ENCODE measurements at places on chromosomes 6 and 20.

- DNase-seq = peak; percentile 17
Observed at GRCh38 chr6:12150812-12151432, 138.8 kb downstream of the HIVEP1 start.

DNA sequence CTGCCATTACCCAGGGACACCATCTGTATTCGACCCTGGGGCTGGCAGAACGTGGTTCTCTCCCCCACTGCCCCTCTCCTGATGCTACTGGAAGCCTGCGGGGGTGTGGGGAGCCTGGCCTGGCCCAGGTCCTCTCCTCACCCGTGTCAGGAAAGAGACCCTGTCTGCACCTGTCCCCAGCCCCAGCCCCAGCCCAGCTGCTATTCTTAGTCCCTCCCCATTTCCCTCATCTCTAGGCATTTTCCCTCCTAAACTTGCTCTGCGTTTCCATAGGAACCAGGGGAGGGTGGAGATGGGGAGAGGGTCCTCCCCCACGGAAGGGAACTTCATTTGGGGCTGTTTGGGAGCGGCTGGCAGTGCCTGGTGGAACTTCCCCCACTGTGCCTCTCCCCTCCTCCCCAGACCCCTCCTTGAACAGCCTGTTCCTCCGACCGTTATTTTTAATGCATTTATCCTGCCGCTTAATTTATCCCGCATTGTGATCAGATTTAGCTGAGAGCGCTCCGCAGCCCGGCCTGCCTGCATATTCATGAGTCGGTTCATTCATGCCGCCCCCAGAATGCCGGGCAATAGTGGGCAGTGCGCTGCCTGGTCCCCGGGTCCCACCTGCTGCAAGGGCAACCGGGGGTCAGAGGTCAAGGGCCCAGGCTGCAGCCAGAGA is 31.8 kb upstream of the DLGAP4 start:
- DNase-seq = no peak

- DNase-seq = no peak
Observed at GRCh38 chr6:167839755-167840154, 13.0 kb downstream of the AFDN start.

DNA sequence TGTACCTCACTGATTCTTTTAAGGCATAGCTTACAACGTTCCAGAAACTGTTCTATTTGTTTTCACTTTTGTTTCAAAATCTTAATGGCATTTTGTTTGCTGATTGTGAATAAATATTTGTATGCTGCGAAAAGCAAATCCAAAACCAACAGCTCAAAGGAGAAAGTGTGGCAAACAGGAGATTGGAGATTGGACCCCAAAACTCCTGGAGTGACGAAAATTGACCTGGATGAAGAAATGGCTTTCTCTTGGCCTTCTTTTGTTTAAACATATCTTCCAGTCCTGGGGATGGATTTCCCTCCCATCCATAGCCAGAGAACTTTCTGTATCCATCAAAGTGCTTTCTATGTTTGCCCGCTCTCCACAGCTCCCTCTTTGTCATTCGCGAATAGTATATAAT is 2.8 kb upstream of the CTCFL start:
- DNase-seq = no peak

DNA sequence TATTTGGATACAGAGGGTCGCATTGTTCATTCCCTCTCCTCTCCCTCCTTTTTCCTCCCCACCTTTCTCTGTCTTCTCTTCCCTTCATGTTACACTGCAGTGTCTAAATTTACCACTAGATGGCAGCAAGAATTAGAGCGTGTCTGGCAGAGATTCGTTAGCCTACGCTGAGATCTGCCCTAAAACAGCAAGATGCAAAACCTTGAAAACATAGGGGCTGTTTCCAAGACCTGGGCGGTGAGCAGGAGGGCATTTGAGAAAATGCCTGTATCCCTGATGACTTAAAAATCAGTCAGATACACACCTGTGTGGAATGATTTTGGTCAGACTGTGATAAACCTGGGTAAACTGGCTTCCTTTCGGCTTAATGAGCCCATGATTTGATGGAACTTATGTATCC is 101.5 kb upstream of the ISM1 start:
- DNase-seq = peak; percentile 6

DNA sequence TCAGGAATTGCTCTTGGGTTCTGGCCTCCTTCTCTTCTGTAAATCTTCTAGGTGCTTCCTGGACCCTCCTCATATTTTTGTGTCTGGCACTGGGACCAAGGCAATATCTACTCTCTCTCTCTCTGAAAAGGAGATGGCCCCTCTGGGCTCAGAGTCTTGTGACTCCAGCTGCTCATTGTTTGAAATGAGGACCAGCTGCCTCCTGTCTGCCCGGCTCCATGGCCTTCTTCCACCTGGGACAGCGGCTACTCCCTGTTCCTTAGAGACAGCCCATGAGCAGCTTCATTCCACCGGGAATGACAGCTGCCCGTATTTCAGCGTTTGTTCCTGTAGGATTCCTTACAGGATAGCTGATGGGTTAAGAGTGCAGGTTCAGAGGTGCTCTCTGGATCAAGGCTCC is 2.9 kb downstream of the TGM3 start:
- no peak for DNase-seq

DNA sequence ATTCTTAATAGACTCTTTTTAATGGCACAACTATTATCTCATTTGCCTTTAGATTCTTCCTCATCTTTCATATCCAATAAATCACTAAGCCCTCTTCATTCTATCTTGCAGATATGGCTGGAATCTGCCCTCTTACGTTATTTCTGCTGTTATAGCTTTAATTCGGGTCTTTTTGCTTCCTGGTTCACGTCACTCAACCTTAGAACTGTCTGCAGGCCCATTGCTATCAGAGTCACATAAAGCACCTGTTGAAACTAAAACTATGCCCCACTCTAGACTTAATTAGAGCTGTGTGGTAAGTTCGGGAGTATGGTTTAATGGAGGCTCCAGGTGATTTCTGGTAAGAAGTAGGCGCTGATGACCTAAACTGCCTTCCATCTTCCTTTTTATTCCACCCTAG is 988 bp downstream of the QRSL1 start:
- no peak for DNase-seq

DNA sequence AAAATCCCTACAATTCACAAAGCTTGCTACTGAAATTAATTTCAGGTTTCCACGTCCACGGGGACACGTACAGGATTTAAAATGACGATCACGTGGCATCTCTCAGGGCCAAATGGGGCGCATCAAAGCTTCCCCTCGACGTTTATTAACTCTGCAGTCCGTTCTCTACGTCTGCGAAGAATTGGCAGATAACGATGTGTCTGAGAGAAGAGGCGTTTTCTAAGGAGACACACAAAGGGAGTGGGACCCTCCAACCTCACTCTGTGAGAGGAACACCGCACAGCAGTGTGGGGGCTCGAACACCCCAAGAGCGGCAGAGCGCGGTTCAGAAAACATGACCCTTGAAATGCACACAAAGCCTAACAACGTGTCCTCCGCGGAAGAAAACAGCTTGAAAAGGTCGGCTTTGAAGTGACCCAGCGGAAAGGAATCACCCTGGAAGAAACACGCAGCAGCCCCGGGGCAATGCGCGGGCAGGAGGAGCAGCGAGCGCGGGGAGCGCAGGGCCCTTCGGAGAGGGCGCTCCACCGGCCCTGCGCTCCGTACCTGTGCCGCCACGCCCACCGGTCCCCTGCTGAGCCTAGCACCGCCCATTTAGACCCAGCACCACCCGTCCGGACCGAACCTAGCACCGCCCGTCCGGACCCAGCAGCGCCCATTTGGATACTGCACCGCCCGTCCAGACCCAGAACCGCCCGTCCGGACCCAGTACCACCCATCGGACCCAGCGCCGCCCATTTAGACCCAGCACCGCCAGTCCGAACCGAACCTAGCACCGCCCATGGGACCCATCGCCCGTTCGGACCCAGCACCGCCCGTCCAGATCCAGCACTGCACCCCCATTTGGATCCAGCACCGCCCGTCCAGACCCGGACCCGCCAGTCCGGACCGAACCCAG is 1.1 kb upstream of the AFDN start:
- no peak for DNase-seq

GRCh38 chr6:40556023-40556422 is 31.1 kb downstream of the LRFN2 start:
- no peak for DNase-seq

- DNase-seq = no peak
Observed at GRCh38 chr6:31228476-31228875, 43.4 kb downstream of the HLA-C start.

GRCh38 chr6:53730767-53731166 is 64.0 kb upstream of the LRRC1 start:
- DNase-seq = no peak

DNA sequence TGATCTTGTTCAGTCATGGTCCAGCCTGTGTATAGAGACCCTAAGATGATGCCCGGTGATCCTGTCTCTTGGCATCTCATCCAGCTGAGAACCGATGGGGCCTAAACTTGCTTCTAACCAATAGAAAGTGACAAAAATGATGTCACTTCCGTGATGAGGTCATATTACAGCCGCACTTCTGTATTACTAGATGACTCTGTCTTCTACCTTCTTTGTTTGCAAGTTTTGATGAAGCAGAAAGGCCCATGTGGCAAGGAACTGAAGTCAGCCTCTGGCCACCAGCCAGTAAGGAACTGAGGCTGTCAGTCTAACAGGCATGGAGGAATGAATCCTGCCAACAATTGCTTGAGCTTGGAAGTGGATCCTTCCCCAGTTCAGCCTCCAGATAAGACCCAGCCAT is 32.8 kb upstream of the HLA-C start:
- DNase-seq = no peak

GRCh38 chr20:47278907-47279348 is 77.6 kb downstream of the ZMYND8 start:
- no peak for DNase-seq

DNA sequence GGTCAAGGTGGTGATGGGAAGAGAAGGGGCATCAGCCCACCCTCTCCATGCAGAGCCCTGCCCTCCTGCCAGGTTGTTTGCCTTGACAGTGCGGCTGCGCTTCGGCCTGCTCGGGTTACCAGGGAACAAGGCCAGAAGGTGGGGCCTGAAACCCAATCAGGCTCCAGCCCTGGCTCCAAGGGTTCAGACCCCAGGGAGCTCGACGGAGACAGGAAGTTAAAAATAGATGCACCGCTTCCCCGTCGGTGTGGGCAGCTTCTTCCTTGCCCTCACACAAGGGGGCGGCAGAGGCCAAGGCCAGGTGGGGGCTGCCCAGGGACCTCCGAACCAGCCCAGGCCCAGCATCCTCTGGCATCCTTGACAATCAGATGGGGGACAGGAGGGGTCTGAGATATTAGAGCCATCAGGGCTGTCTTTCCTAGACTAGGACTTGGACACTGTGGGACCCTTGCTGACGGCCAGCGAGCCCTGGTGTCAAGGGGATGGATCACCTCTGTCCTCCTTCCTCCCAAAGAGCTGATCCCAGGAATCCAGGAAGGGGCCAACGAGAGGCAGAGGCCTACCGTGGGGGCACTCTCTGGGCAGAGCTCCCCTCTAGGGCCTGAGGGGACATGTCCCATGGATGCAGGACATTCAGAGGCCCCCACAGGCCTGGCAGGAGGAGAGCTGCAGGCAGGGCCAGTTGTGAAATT is 65.2 kb downstream of the RIPOR3 start:
- no peak for DNase-seq

DNA sequence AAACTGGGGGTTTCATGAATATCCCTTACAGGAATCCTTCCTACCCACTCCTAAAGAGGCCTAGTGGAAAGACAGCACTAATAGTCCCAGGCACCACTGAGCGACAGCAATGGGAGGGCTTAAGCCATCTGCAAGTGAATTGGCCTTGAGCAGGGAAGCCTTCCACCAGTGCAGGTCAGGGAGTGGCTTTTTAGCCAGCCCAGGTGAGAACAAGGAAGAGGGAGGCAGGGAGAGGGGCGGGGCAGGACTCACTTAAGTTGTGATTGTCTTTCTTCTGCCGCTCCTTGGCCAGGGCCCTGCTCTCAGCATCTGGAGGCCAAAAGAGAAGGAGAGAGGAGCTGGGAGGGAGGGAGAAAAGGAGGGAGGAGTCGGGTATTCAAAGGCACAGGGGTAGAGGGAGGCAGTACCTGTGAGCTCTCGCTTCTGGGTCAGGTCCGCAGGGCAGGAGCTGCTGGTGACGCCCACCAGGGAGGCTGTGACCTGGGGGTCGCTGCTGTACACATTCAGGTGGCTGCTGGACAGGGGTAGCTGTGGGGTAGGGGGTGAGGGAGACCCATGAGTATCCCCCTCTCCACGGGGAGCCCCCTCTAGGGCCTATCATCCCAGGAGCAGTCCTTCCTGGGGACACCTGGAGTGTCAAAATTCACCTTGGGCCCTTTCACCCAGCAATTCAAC is 47.8 kb downstream of the TFEB start:
- no peak for DNase-seq

DNA sequence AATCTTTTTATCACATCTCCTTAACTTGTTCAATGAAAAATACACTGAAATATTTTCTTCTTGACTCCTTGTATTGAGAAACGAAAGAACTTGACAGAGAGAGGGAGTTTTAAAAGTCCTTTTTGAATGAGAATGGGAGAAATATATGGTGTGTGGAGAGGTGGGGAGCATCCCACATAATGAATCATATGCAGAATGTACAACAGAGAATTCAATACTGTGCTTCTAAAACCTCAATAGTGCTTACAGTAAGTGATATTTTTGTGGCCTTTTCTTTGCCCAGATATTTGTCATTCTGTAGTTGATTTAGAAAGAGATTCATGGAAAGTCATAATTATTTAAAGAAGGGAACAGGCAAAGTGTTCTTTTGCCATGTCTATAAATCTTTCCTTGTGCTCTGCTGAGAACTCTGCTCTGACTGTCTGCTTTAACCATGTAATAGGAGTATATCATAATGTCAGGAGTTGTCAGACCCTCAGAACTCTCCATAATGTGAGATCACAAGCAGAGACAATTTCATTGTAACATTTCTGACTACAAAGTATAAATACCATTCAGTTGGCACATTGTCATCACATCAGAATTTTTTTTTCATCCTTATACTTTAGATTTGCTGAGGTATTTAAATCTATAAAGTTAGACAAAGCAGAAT is 32.8 kb upstream of the HS3ST5 start:
- no peak for DNase-seq

- DNase-seq = no peak
Observed at GRCh38 chr20:48456366-48457192, 371.2 kb downstream of the PREX1 start.

DNA sequence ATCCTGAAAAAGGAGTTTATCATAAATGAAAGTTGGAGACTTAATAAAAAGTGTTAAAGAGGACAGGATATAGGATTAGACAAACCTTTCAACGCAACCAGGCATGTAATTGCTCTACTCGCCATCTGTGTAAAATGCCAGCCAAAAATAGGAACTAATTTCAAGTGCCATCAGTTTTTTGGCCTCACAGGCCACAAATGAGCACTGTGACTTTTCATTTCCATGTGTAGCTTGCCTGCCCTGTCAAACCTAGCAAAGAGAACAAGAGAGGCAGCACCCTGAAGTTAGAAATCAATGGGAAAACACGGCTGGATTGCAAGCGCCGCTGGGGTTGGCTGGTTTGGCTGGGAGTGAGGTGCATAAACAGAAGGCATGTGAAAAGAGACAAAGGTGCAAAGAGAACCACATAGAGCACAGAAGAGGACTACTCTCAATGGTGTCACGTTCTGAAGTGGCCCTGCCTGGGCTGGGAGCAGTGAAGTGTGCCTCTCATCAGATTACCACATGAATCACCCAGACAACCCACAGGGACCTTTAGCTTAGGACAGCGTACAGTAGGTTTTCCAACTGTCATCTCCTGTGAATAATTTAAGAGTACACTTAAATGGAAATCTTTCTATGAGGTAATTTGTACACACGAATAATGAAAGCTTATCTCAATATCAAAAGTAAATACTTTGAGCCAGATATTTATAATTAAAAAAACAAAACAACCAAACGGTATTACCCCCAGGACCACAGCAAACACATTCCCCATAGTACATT is 78.0 kb upstream of the NHSL1 start:
- DNase-seq = no peak

GRCh38 chr6:155177363-155177961 is 86.4 kb upstream of the CLDN20 start:
- DNase-seq = no peak

- DNase-seq = no peak
Observed at GRCh38 chr20:64051561-64052325, 2.3 kb upstream of the SOX18 start.

Data from activated CD8-positive, alpha-beta memory T cell treated with anti-CD3 and anti-CD28 coated beads for 4 hours (primary cell).